Aorta (tissue), 5 donors: ENCODE measurements at places on chromosomes 1 and 21. TPM values are rescaled to one million over a fixed set of nuclear protein-coding genes. Genes with fewer than 3 reads are reported as not detected.

AZIN2 gene
- 14.4 TPM for total RNA-seq

ITLN1 gene
- total RNA-seq: 0.78 TPM

NBPF3 gene
- total RNA-seq: 5.7 TPM

CELF3 gene
- not detected for total RNA-seq

PIK3CD gene
- 21.0 TPM for total RNA-seq

DNASE2B gene
- not detected for total RNA-seq

BRDT gene
- total RNA-seq: not detected

ECM1 gene
- 26.3 TPM for total RNA-seq

ANGPTL1 gene
- total RNA-seq: 24.2 TPM

SLC9C2 gene
- not detected for total RNA-seq

OR2L8 gene
- total RNA-seq: not detected

PAQR6 gene
- total RNA-seq: 0.81 TPM

CAPZA1 gene
- total RNA-seq: 109 TPM

MTARC1 gene
- 9.9 TPM for total RNA-seq

NPHS2 gene
- total RNA-seq: not detected

NHLH2 gene
- total RNA-seq: not detected

LHX8 gene
- not detected for total RNA-seq

PRR9 gene
- total RNA-seq: not detected

AADACL3 gene
- not detected for total RNA-seq

C1orf141 gene
- not detected for total RNA-seq

CELA2A gene
- 1.3 TPM for total RNA-seq

HSPB7 gene
- 802 TPM for total RNA-seq

SPRR2E gene
- total RNA-seq: not detected

SAMSN1 gene
- 14.4 TPM for total RNA-seq

SIPA1L2 gene
- total RNA-seq: 27.6 TPM

HLX gene
- 13.1 TPM for total RNA-seq

FAM72B gene
- 1.1 TPM for total RNA-seq
